ENCODE measurements at places on chromosomes 16 and 17.

GRCh38 chr17:45395569-45396415 lies 36.9 kb downstream of the ARHGAP27 start:
- DNase-seq: no peak

GRCh38 chr17:51289696-51290111 lies 29.4 kb downstream of the UTP18 start:
- no peak for DNase-seq

DNA sequence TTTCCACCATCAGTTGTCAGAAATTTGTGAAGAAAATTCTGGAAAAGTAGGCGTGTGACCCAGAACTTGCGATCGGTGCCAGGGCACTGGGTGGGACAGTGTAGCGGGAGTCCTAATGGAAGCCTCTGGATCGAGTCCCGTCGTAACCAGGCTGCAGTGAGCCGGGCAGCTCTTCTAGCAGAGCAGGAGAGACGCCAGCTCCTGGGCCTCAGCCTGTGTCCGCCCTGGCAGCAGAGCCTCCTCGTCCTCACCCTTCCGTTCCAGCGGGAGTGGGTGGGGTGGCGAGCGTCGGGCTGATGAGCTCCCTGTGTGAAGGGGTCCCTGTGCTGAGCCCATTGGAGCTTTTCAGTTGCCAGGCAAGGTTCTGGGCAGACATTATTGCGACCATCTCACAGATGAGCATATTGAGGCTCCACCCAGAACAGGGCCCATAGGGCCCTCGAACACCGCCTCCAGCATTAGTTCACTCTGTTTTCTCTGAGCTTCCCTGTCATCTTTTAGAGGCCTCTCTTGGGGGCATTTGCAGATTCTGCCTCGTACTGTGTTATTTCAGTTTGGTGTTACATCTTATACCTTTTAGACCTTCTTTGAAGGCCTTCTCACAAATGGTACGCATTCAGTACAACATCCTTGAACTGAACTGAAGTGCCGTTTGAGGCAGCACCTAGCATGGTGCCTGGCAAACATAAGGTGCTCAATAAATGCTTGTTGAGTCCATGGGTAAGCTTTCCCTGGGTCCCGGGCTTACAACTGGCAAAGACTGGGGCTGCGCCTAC lies 207.1 kb upstream of the CIBAR2 start:
- no peak for DNase-seq

DNA sequence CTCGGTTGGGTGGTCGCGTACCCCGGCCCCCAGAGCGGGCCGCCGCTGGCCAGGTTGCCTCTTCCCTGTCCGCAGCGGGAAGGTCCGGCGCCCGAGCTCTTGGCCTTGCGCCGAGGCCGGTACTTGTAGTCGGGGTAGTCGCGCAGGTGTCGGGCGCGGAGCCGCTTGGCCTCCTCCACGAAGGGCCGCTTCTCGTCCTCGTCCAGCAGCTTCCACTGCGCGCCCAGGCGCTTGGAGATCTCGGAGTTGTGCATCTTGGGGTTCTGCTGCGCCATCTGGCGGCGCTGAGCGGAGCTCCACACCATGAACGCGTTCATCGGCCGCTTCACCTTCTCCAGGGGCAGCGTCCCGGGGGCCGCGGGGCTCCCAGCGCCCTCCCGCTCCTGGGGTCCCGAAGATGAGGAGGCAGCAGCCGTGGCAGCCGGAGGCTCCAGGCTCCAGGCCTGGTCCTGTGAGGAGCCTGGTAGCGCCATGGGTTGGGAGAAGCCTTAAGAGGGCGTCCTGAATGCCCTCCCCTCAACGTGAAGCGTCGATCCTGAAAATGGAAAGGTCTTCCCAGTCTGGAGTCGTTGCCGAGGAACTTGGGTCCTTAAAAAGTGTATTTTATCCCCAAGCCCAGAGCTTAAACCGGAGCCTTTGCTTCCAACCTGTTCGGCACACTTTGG lies 558 bp downstream of the SOX15 start:
- no peak for DNase-seq

GRCh38 chr17:67379251-67379630 lies 2.2 kb downstream of the PITPNC1 start:
- no peak for DNase-seq

- no peak for DNase-seq
Measured at GRCh38 chr16:16881814-16882213, 502.9 kb downstream of the NPIPA7 start.

DNA sequence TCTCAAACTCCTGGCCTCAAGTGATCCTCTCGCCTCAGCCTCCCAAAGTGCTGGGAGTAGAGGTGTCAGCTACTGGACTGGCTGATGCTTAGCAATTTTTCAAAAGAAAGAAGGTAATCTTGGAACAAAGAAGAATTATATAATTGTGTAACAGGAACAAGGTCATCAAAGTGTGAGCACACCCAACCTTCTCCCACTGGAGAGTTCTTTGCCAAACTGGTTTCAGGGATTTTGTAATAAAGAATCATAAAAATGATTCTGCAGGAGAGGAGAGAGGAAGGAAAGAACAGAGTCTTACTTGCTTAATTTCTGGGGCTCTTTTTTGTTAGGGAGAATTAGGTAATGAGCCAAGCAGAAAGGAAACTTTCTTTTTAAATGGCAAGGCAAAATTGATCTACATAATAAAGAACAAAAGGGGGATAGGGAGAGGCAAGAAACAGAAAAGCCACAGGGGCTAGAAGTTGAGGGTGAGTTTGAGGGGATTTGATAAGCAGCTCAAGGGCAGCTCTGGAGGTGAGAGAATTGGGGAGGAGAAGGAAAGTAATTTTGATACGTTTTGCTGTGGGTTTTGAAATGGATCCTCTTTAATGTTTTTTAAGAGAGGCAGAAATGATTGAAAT lies 21.3 kb downstream of the CHD9NB start:
- no peak for DNase-seq

DNA sequence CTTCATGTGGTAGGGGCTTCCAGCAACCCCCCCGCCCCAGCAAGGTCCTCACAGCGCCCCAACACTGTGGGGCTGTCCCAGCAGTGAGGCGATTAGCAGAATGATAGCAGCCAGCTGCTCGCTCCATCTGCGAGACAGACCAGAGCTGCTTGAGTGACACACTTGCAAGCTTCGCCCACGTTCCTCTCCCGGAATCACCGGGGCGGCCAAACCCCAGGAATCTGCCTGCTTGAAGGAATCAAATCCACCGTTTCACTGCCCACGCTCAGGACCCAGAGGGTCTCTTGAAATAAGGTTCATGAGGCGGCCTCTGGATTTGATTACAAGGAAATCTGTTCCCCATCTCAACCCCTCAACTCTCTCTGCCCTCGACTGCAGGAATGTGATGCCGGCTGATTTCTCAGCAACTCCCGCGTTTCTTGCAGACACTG lies 356.0 kb downstream of the C16orf95 start:
- no peak for DNase-seq

DNA sequence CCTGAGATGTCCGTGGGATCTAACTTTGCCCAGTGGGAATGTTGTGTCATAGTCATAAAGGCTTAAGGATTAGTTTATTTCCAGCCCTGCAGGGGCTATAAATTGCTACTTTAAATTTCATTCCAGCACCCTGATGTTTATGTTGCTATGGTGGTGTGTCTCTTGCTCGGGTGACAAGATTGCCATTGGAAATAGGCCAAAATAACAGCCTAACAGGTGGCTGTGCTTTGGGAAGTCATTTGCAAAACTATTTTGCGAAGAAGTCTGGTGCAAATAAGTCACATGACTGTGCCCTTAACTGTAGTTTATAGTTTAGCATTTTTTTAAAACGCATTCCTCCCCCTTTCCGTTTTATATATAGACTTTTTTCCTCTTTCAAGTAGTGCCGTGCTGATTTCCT lies 23.1 kb downstream of the PITPNC1 start:
- DNase-seq: no peak

DNA sequence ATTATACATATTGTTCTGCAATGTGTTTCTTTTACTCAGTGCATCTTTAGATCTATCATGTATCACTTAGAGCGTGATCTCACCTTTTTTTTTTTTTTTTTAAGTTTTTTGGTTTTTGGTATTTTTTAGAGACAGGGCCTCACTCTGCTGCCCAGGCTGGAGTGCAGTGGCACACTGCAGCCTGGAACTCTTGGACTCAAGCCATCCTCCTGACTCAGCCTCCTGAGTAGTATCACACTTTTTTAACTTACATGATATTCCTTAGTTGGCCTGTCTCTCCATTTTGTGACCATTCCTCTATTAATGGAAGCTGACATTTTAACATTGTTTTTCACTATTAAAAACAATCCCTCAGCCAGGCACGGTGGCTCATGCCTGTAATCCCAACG lies 4.7 kb upstream of the MPO start:
- DNase-seq: no peak

- peak; percentile 57 for DNase-seq
Measured at GRCh38 chr16:592518-593306, 2.8 kb downstream of the RAB40C start.

DNA sequence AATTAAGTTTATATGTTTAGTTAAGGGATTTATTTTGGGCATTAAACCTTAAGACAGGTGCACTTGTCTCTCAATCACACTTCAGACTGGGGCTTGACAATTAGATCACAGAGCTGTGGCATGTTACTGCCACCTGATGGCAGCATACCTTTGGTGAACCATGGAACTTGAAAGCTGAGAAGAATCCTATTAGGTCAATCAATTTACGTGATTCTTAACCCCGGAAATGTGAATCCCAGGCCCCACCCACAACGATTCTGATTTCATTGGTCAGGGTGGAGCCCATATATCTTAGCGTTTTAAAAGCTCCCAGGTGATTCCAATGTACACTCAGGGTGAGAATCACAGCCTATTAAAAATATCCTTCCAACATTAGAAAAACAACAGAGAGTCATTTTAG lies 91.0 kb downstream of the GSG1L start:
- peak; percentile 2 for DNase-seq

GRCh38 chr16:49622084-49622390 lies 233.9 kb downstream of the ZNF423 start:
- DNase-seq: no peak

DNA sequence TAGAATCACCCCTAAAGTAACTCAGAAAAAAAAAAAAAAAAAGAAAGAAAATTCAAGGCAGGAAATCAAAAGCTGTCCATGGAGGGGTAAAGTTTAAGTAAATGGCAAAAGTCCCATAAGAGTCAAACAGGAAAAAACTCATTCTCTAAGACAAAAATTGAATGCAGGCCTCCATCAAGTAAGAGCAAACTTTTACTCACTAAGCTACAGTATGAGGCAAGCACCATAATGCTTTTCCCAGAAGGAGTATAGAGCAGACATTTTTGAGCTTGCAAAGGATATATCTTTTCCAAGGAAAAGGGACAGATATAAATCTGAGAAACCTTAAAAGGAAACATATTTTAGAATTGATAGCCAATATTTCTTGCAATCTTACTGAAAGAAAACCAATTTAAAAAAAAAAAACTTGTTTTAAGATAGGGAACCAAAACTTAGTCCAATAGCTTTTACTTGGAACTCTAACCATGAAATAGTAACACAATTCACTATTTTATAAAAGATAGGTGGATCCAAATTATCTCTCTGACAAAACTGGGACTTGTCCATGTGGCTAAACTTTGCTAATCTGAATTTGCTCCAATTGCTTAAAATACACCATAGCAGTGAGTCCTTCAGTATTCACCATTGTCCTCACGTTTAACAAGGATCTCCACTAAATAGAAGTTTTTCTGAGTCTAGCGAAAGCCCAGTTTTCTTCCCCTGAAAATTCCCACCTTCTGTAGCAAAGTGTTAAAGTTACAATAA lies 99.8 kb downstream of the CDH11 start:
- DNase-seq: no peak

- peak; percentile 70 for DNase-seq
Measured at GRCh38 chr17:38554430-38555350, 51.1 kb downstream of the SRCIN1 start.

DNA sequence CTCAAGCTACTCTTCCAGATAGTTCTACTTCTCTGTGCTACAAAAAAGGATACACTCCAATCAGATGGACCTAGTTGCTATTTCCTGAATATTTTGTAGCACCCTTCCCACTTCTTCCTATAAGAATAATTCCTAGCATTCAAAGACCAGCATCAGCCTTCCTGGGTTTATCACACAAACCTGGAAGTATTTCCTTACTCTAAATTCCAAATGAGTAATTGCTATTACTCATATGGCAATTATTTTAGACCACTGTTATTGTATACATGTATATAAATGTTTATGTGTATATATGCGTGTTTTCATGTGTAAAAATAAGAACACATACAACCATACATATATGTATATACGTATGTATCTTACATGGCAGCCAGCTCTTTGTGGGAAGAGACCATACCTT lies 130.6 kb downstream of the MYO1D start:
- DNase-seq: no peak

GRCh38 chr16:60776281-60776680 lies 1260.0 kb downstream of the CDH8 start:
- no peak for DNase-seq

DNA sequence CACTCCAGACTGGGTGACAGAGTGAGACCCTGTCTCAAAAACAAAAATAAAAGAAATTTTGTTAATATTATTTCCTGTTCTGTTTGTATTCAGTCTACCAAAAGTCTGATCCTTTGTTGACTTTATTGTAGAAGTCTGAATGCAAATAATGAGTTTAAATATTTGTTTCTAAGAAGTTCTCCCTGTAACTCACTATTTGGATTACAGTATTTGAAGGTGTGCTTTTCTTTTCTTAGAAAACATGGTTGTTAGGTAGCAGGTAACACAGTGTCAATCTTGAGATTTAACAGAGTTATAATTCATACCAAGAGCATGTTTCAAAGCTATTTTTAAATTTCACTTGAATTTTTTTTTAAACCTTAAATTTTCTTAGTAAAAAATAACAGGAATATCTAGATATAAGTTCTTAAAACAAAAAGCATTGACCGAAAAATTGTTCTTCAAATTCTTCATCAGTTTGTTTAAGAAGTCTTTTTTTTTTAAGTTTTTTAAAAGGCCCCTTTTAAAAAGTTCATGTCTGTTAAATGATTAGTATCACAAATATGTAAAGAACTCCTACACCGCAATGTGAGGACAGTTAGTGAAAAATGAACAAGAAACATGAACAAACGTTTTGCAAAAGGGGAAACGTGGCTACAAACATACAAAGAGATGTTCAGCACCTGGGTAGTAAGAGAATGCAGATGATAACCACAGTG lies 35.0 kb downstream of the GAN start:
- no peak for DNase-seq

- no peak for DNase-seq
Measured at GRCh38 chr17:17514993-17515933, 19.1 kb upstream of the RASD1 start.

DNA sequence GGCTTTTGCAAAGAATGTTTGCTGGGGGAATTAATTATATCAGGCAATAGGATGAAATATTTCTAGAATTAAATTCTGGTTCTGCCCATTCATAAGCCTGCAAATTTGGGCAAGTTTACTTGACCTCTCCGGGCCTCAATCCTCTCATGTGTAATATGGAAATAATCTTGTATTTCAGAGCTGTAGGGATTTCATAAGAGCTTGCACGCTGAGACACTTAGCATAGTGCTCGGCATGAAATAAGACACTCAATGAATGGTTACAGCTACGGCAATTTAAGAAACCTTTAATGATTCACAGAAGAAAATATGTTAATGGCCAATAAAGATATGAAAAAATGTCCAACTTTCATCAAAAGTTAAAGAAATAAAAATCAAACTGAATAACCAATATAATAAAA lies 40.6 kb upstream of the PITPNM3 start:
- no peak for DNase-seq
